IPS DF 19.7 (cell line): ENCODE measurements at places on chromosomes 16 and 17.
A peak's percentile ranks its signal among the peaks of the same experiment; 100 is the strongest.

DNA sequence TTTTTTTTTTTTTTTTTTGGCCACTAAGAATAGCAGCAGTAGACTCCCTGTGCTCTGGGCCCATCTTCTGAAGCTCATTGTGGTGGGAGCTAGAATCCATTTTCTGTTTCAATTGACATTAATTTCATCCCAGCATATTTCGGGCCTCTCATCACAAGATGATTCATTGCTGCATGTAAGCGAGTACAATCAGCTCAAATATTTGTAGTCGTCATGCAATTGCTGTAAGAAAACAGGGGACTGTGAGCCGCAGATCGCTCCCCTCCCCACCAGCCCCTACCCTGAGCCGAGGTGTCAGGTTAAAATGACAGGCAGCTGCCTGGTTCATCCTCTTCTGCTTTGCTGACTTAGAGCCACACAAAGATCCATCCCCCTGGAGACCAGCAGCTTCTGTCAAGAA, 358.8 kb upstream of the CDH5 start:
- no peak for DNase-seq

- DNase-seq = no peak
Observed at GRCh38 chr17:411421-412120, 59.0 kb upstream of the RPH3AL start.

GRCh38 chr17:8322061-8322460, 12.0 kb downstream of the ARHGEF15 start:
- DNase-seq = no peak

- DNase-seq = no peak
Observed at GRCh38 chr17:78862073-78863023, 21.7 kb upstream of the USP36 start.

GRCh38 chr16:70738083-70738977, 52.5 kb upstream of the MTSS2 start:
- no peak for DNase-seq

- DNase-seq = no peak
Observed at GRCh38 chr16:27363246-27363632, 38.7 kb upstream of the IL21R start.

- DNase-seq = no peak
Observed at GRCh38 chr17:49992933-49993422, 2.0 kb downstream of the DLX3 start.

DNA sequence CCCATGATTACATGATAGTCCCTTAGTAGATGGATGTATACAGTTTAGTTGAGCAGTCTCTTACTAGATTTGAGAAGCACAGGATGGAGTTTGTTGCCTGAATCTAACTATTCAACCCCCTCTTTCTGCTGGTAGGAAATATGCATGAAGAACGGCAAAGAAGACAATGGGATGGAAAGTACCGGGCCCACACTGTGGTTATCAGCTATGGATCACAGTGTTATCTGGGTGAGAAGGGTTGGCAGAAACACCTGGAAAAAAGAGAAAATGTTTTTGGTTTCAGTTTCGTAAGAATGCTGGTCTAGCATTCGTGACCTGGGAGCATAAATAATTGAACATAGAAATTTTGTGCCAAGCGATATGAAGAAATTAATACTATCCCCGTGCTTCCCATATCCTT, 53.1 kb downstream of the ANKFN1 start:
- DNase-seq = no peak

DNA sequence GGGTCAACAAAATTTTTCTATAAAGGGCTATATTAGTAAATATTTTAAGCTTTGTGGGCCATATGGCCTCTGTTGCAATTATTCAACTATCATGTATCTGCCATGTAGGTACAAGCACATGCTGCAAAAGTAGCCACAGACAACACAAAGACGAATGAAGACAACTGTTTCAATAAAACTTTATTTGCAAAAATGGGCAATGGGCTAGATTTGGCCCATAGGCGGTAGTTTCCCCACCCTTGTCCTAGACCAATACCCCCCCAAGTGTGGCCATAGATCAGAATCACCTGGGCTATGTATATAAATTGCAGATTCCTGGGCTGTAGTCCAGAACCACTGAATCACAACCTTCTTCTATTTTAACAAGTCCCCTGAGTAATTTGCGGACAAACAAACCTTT, 331.0 kb upstream of the PSMD7 start:
- DNase-seq = no peak

- DNase-seq = peak; percentile 33
Observed at GRCh38 chr16:21554795-21555585, 44.4 kb upstream of the METTL9 start.
